ENCODE measurements at places on chromosomes 2 and 18.

DNA sequence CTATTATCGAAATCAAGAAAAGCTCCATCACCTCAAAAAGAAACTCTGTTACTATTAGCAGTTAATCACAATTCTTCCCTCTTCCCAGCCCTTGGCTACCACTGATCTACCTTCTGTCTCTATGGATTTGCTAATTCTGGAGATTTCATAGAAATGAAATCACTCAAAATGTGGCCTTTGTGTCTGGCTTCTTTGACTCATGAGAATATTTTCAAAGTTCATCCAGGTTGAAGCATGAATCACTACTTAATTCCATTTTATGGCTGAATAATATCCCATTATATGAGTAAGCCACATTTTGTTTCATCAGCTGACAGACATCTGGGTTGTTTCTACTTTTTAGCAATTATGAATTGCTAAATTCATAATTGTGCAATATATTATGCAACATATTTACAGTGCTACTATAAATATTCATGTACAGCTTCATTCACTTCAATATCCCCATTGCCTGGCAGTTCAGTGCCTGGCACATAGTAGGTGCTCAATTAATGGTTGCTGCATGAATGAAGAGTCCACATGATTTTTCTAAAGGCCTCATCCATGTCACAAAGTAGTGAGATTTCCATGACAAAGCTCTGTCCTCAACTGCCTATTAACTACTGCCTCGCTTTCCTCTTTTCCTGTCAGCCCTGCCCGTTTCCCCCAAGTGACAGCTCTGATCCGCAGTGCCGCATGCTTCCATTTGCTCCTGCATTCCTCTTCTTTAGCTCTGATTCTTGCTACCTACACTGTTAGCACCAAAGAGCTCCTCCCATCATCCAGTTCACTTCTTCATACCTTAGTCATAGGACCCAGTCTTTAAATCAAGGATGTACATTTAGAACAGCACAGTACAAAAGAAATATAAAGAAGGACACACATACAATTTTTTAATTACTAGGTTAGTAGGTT lies 32.8 kb downstream of the CCDC93 start:
- no peak for DNase-seq

- DNase-seq = no peak
Measured at GRCh38 chr2:198232281-198232680, 427.9 kb downstream of the PLCL1 start.

- no peak for DNase-seq
Measured at GRCh38 chr18:36535202-36535935, 237.9 kb downstream of the FHOD3 start.

GRCh38 chr2:121019756-121020155 lies 265.2 kb downstream of the TFCP2L1 start:
- no peak for DNase-seq

DNA sequence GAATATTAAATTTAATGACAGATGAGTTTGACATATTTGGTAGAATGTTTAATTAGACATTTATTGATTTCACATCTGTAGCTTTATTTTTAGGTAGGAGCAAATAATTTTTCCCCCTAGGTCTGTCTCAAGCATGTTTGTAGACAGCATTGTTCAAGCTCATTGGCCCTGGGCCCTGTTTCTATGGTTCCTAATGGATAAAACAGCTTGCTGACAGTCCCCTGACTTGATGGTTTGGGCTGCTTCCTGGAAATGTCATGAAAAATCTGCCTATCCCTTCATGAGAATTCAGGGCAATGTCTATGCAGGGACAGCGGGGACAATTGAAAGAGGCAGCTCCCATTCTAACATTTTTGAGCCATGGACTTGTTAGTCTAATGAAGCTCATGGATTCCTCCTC lies 14.6 kb upstream of the MEP1B start:
- no peak for DNase-seq

Measured in activated CD4-positive, alpha-beta T cell treated with anti-CD3 and anti-CD28 coated beads for 4 hours (primary cell).